Small intestine (tissue), 16 donors: ENCODE measurements at places on chromosomes 7 and 10. TPM values are rescaled to one million over a fixed set of nuclear protein-coding genes. Genes with fewer than 3 reads are reported as not detected.
A peak's percentile ranks its signal among the peaks of the same experiment; 100 is the strongest.

DNA sequence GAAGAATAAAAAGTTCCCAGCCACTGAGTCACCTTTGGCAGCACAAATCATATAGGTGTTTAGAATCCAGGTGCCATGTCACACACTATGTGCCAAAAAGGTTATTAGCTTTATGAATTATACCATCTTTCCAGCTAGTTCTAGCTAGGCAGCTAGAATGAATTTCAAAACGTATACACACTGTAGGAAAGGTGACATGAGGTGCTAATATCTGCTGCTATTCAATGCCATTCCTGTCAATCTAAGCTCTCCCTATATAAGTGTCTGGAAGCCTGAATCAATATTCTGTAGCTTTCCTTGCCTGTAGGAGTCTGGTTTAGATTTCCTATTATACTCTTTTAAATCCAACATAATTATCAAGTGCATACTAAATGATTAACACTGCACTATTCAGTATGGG is 868.6 kb downstream of the GATA3 start:
- DNase-seq, result no peak

- peak; percentile 45 for DNase-seq
Observed at GRCh38 chr10:67697724-67698131, 1.7 kb upstream of the CTNNA3 start.

GRCh38 chr7:140526787-140527664 is 47.7 kb upstream of the MKRN1 start:
- no peak for DNase-seq

DNA sequence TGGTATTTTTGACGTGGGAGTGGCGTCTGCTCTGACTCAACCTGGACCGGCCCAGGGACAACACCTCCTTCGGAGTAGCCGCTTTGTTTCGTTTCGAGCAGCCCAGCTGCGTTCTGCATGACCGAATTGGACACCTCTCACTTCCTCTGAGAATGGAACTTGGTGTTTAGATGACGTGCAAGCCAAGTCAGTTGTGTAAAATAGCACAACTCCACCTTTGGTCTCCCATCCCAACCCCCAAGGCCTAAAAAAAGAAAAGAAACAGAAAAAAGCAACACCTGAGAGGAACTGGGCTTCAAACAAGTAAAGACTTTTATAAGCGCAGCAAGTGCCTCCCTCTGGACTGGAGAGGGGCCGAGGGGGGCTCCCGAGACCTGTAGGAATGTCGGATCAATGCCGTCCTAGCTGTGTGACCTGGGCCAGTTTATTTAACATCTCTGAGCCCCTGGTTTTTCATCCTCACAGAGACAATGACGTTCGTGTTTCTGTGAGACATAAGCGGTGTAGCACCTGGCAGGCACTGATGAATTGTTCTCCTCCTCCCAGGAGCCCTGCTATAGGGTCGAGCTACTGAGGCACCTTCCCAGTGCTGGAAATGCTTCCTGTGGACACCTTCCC is 52.0 kb upstream of the SMNDC1 start:
- peak; percentile 31 for DNase-seq

- DNase-seq, result no peak
Observed at GRCh38 chr7:41133690-41134299, 569.1 kb downstream of the INHBA start.

TUBB8 gene
- polyA plus RNA-seq, result not detected

SCIN gene
- 61.1 TPM for polyA plus RNA-seq
